ENCODE measurements at places on chromosomes 4 and X. TPM values are rescaled to one million over a fixed set of nuclear protein-coding genes. Genes with fewer than 3 reads are reported as not detected.

NRK gene
- total RNA-seq: 0.72 TPM

ATP1B4 gene
- total RNA-seq: not detected

GATA1 gene
- not detected for total RNA-seq

TMEM154 gene
- 1.8 TPM for total RNA-seq

SPIN2A gene
- total RNA-seq: 0.25 TPM

THOC2 gene
- total RNA-seq: 22.6 TPM

KIT gene
- total RNA-seq: 3.2 TPM

PARM1 gene
- 144 TPM for total RNA-seq

CXCL11 gene
- total RNA-seq: not detected

GDPD2 gene
- total RNA-seq: not detected

P2RY10 gene
- total RNA-seq: not detected

MAGEE2 gene
- total RNA-seq: not detected

DNA sequence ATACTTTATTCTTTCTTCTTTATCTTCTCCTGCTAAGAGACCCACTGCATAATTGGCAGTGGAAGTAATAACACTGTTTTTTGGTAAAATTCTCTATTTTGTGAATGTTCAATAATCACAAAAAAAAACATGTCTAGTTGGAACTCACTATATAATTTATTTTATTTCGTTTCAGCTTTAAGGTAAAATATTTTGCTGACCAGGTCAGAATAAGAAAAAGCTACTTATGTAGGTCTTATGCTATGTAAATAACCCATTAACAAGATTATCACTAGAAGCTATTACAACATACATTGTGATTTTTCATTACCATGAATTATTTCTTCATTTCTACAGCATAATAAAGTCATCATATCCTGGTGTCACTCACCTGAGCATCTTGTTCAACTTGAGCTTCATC is 19.3 kb downstream of the ANXA5 start:
- no peak for DNase-seq

DNA sequence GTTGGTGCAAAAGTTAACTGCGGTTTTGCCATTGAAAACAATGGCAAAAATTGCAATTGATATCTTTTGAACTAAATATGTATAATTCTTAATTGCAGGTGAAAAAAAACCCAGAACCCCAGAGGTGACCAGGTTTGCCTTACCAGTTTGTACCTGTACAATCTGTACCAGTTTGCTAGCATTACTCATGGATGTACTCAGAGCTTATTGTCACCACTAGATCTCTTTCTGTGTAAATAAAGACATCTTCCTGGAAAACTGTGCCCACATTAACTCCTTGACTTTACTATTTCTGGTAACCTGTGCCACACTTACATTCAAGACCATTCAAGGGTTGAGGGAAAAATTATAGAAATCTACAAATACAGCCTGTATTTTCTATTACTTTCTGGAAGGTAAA is 139.7 kb downstream of the ELOVL6 start:
- no peak for DNase-seq

DNA sequence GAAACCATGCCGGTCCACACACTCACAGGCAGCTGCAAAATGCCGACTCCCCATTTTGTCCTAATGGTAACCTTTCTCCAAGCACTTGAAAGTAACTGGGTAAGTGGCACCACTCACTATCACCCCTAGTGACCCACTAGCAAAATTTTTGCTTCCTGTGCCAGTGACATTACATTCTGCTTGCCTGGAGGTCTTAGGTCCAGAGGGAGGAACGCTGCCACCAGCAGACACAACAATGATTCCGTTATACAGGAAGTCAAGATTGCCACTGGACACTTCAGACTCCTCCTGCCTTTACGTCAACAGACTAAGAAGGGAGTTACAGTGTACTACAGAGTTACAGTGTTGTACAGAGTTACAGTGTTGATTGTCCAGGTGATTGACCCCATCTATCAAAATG is 11.8 kb upstream of the TMEM192 start:
- DNase-seq: no peak

GRCh38 chr4:16344853-16345252 is 118.6 kb upstream of the TAPT1 start:
- DNase-seq: no peak

DNA sequence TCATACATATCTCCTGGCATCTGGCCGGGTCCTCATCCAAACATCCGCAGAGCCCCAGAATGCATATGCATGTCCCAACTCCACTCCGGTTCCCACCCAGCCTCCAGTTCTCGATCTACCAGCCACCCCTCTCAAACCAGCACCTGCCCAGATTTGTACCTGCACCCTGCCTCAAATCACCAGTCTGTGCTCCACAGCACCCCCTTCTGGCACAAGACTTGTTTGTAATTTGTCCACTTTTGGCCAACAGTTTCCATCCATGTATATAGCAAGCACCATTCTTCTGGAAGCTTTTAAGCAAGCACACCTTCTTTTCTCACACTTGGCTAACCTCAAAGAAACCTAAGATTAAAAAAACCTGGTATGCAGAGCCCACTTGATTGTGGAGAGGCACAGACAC is 644.1 kb downstream of the MID1IP1 start:
- no peak for DNase-seq

GRCh38 chrX:40177117-40177430 is 79.3 kb upstream of the BCOR start:
- no peak for DNase-seq

DNA sequence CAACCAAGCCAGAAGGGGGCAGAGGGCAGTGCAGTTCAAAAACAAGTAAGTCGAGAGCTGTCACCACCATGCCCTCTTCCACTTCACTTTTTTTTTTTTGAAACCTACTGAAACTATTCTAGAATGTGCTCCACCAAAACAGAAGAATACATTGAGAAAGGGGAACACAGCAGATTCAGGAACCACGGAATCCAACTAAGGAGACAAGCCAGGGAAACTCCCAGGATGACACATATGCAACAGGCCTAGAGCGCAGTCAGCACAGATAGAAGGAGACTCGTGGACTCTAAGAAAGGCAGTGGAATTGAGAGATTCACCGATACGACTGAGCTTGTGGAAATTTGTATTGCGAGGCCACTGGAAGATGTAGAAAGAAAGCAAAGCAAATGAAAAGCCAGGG is 66.1 kb downstream of the PHKA2 start:
- DNase-seq: no peak

DNA sequence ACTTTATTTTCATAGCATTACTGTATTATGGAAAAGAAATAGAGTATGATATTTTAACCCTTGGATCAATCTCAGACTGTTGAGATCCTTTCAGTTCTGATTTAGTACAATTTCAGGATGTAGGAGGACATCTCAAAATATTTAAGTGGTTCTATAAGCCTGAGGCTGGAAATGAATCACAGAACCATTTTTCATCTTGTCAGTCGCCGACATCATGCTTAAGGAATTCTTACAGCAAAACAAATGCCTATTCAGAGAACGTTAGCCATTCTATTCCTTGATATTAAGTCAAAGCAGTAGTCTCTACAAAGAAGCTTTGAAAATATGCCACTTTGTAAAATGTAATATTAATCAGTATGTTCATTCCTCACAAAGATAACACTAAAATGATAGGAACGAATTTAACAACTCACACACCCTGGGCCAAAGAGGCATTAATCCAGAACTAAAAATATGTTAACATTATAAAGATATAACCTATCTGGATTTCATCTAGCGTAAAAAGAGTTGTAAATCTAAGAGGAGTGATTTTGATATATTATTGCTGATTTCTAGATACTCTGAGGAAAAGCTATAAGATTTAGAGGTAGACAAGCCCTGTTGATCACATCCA is 152.0 kb downstream of the GASK1B start:
- no peak for DNase-seq

DNA sequence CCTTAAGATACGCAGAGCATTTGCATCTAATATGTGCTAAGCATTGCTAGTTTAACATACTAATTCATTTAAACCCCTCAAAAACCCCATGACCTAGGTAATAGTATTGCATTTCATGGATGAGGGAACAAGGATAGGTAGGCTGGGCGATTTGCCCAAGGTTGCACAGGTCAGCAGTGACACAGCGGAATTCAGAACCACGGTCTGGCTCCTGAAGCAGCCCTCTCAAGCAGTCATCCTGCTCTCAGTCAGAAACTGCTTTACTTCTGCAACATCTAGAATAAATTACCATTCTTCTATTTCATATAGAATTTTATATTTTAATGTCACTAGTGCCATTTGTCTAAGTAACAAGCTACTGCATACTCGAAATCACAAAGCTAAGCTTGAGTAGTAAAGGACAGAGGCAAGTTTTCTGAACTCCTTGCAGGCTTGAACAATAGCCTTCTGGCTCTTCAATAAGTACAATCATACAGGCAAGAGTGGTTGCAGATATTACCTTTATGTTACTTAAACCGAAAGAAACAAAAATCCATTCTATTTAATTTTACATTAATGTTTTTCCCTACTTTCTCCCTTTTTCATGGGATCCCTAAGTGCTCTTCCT is 555 bp upstream of the SPP1 start:
- no peak for DNase-seq

DNA sequence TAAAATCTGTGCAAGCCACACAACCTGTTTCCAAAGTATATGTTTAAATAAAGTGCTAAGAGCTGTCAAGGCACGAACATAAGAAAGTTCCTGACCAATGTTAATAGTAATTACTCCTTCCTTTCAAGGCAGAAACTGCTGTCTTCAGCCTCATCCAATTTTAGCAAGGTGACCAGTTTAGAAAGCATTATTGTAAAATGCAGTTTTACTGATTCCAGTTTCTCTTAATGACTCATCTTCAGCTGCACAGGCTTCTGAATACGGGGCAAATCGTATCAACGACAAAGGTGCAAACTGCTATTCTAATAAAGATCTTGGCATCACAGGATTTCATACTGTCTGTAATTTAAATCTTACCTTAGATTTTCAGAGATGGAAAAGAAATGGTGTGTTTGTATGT is 87.5 kb downstream of the PPP3CA start:
- no peak for DNase-seq

- no peak for DNase-seq
Observed at GRCh38 chr4:11878241-11878640, 449.5 kb upstream of the HS3ST1 start.

- DNase-seq: no peak
Observed at GRCh38 chrX:15356444-15356843, 21.1 kb upstream of the PIGA start.

GRCh38 chr4:107219681-107220080 is 183.6 kb upstream of the DKK2 start:
- no peak for DNase-seq

GRCh38 chr4:1654216-1654955 is 29.7 kb downstream of the FAM53A start:
- DNase-seq: no peak

GRCh38 chrX:39574178-39574577 is 523.6 kb downstream of the BCOR start:
- DNase-seq: no peak

DNA sequence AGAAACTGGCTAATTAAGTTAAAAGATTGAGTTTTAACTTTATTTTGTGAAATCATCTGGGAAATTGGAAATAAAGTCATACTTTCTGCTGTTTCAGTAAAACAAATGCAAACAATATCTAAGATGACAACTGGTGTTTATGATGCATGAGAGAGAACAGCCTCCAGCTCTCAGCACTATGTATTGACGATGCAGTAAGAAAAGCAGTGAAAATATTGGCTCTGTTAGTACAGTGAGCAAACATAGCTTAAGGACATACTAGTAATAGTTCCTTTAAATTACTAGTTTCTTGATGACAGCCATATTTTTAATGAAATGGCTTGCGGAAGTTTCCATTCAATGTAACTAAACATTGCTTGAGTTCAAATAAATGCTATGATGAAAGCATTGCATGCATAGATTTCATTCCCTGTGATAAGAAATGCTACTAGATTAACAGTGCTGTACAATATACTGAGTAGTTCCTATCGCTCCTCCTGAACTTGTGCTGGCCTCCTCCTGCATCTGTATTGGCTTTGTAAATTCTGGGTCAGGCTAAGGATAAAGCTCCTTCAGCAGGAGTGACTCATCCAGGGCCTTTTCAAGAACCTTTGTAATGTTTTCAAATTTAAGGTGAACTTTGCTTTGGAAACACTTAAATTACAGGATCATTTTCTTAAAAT is 11.6 kb downstream of the ARHGAP24 start:
- no peak for DNase-seq

DNA sequence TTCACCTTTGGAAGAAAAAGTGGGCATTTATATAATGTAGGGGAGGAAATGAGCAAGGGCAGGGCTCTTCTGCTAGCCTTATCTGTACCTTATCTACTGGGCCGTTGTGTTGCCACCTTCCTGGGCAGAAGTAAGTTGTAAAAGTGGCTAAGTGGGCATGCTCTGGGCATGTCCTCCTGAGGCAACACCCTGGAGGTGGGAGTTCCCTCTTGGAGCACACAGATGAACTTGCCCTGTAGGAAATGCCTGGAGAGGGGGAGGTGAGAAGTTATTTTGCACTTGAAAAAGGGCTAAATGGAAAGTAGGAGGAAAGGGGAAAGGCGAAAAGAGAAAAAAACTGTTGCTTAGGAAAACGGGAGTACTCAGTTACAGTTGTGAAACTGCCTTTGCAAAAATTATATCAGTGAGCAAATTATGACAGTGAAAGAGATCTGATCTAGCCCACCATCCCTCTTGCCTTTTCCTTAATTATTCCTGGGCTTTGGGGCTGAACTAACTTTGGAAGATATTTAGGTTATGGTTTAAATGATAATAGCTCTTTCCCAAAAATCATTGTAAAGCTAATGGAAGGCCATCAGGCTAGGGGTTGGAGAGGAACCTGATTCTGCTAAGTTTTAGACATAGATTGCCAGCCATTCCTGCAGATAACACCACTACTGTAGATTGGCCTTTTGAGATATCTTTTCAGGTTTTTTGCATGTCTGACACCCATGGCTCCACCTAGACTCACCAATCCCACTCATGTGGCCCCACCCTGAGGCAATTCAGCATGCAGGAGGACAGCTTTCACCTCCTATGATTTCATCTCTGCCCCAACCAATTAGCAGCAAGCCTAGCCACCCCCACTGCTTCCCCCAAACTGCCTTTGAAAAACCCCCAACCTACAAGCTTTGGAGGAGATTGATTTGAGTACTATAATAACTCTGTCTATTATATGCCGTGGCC is 20.5 kb upstream of the ZNF81 start:
- DNase-seq: no peak

- no peak for DNase-seq
Observed at GRCh38 chrX:39528161-39528916, 569.4 kb downstream of the BCOR start.
